ENCODE measurements at places on chromosomes 16 and 17. TPM values are rescaled to one million over a fixed set of nuclear protein-coding genes. Genes with fewer than 3 reads are reported as not detected.

Gene NOG
- 3.1 TPM for total RNA-seq

Gene CTRB1
- total RNA-seq, result not detected

Gene AOC2
- 2.5 TPM for total RNA-seq

Gene PPY
- total RNA-seq, result not detected
